Spleen (tissue), 13 donors: ENCODE measurements at places on chromosomes 11 and 22. TPM values are rescaled to one million over a fixed set of nuclear protein-coding genes. Genes with fewer than 3 reads are reported as not detected.

The FOSL1 gene
- polyA plus RNA-seq = 1.2 TPM

The POU2AF2 gene
- polyA plus RNA-seq = not detected

The OMP gene
- 0.51 TPM for polyA plus RNA-seq

DNA sequence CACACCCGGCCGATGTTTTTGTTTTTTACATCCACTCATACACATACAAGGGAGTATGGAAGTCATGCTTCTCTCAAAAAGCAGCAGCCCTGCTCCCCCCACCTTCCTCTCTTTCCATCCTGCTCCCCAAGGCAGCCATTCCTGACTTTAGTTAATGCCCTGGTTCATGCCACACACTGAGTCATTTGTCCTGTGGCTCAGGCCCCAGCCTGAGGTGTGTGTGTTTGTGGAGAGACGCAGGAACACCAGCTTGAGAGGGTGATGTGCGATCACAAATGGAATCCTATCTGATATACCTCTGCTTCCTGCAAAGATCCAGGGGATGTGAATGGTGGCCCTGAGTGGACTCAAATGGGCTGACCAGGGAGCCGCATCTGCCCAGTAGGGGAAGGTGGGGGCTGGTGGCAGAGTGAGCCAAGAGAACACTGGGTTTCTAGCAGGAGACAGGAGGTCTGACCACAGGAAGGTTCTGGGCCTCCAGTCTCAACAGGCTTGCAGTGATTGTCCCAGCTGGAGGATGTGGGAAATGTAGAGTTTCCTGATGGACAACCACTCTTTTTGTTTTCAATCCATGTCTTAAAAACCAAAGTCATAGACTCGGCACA, 86.7 kb downstream of the OSBP2 start:
- no peak for DNase-seq

DNA sequence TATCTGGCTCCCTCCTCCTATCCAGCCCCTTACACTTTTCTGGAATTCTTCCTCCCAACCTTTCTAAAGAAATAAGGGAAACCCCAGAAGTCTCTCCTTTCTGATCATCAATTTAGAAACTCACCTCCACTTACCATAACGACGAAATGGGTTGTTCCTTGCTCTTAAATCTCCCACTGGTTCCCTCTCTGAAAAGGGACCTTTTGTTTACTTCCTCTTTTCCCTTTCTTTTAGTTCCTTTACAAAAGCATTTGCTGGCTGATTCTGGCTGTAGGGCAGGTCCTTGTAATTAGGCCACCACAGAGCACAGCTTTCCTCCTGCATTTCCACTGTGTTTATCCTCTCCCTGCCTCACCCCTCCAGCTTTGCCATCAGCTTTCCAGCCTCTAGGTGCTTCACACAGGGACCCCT, 12.0 kb downstream of the JAML start:
- no peak for DNase-seq

GRCh38 chr11:10414181-10414580, 40.9 kb upstream of the AMPD3 start:
- no peak for DNase-seq

DNA sequence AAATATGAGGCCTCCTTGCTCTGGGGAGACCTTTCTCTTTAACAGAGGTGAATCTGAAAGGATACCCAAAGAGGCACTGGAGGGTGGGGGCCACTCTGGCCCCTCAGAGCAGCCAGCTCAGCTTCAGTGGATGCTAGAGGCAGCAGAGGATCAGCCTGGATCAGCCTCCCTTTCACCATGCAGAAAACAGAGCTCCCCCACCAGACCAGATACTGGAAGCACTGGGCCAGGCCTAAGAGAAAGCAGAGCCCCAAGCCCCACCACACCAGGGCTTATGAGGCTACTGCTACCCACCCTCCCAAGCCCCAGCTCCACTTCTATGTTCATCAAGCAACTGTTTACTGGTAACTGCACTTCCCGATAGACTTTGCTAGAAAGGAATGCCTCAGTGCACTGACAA, 4.0 kb upstream of the SLC43A3 start:
- DNase-seq = no peak
